ENCODE measurements at places on chromosomes 1 and 21.

DNA sequence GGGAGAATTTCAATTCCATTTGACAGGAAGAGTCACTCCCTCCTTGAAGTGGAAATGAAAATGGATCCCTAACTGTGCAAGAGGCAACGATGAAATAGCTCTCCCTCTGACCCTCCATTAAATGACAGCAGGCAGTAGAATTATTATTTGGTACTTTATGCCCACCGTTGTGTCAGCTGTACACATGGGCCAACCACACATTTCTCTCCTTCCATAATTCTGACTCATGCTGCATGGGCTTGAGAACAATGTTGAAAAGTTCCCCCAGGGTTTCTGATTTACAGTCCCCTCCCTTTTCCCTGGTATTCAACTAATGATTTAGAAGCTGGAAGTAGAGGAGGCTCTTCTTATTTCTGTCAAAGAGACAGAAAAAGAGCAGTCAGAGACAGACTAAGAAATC lies 103.5 kb downstream of the RGS7 start:
- DNase-seq, result no peak

DNA sequence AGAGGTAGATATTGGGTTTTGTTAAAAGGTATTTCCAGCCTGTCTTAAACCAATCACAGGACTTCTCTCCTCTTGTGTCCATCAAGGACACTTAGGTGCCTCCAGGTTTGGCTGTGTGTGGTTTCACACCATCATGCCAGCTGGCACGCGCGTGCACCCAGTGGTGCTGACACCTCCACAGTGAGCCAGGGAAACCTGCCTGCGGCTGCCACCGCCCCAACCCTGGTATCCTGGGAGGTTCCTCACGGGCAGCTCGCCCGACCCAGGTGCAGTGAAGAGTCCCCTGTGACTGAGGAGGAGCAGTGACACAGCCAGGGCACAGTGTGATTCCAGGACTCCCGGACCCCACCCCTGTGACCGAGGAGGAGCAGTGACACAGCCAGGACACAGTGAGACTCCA lies 13.2 kb upstream of the COL6A2 start:
- DNase-seq, result no peak

GRCh38 chr1:183285746-183286145 lies 99.7 kb downstream of the LAMC2 start:
- DNase-seq, result no peak

DNA sequence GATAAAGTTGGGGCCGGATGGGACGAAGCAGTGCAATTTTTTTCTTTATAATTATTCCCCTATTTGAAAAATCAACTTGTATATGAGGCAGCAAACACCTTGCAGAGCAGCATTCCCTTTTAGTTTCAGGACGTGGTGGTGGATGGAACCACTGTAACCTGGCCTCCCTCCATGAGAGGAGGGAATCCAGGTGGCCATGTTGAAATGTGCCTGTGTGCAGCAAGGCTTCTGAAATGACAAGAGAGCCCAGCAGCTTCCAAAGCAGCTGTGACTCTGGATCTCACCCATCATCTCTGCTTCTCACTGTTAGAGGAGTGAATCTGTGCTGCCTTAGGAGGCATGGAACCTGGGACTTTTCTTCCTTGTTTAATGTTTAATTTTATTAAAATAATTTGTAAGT lies 42.3 kb downstream of the NFIA start:
- no peak for DNase-seq

Measured in HCT116 (cell line).